ENCODE measurements at places on chromosomes 6 and 20.

DNA sequence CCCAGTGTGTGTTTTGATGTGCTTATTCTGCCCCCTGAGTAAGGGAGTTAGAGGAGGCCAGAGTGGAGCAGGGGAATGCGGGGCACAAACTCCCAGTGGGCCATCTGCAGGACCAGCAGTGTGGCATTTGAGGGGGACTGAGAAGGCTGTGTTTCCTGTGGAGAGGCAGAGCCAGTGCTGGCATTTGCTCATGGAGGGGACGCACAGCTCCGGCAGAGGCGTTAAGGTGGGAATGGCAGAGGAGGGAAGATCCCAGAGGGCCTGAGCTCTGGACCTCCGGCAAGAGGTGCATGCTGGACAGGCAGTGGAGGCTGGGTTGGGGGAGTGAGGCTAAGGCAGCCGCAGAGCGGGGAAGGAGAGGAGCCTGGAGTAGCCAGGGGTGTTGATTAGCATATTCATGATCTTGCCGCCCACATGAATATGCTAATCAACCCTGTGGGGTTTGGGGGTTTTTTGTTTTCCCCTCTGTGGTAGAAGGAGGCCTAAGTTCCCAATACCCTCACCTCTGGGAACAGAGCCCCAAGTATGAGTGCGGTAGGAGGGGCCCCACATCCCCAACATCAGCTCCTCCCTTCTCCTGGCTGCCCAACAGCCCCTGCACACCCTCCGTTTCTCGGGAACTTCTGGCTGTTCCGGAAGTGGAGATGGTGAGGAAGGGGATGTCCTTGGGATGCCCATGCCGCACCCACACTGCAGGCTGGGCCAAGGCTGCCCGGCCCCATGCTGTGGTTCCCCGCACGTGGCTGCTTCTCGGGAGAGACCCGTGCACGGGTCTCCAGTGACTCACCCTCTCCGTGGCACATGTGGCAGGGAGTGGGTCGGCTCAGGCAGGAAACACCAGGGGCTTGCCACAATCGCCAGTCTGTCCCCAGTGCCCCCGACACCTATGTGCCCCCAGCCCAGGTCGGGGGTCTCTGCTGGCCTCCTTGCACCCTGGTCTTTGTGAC lies 33.8 kb downstream of the DLGAP4 start:
- no peak for ATAC-seq

- no peak for ATAC-seq
Measured at GRCh38 chr20:57350081-57350710, 859 bp upstream of the RAE1 start.

GRCh38 chr6:112576423-112576822 lies 229.3 kb downstream of the RFPL4B start:
- ATAC-seq: no peak

DNA sequence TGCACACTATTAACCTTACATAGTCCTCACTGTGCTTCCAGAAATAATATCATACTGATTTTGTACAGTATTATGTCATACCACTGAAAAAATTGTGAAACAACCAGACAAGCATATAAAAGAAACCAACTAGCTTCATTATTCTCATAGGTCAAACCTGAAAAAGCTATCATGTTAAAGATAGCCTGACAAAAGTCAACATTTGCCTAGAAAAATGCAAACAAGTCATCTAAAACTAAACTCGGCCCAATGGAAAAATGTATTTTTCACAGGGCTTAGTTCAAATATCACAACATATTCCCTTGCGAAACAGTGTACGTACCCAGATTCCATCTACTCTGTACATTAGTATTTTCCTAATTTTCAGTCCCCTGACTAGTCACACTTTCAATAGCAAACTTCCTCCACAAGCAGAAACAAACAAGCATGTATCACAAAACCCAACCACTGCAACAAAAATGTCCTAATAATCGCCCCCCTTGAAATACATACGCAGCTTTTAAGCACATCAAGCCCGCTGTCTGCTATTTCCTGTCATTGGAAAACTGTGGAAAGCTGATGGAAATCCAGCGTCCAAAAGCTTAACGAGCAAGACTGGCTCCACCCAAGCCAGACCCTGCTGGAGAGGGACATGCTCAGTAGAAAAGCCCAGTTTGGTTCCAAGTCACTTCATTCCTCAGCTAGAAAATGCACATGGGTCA lies 93.1 kb downstream of the EPB41L2 start:
- ATAC-seq: no peak

DNA sequence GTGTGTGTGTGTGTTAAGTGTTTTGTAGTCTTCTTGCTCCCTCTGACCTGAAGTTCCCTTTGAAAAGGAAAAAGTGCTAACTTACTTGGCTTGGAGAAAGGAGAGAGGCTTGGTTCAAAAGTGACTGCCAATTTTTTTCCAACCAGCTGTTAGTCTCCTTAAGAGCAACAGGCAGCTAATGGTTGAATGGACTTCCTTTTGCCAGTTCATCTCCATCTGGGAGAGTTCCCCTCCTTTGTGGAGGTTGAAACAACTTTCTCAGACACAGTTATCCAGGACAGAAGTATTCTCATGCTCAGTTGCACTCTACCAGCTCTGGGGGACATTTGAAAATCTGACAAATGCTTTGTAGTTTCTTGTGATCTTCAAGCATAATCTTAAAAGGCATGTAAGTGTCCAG lies 4.5 kb downstream of the RIPOR2 start:
- no peak for ATAC-seq

DNA sequence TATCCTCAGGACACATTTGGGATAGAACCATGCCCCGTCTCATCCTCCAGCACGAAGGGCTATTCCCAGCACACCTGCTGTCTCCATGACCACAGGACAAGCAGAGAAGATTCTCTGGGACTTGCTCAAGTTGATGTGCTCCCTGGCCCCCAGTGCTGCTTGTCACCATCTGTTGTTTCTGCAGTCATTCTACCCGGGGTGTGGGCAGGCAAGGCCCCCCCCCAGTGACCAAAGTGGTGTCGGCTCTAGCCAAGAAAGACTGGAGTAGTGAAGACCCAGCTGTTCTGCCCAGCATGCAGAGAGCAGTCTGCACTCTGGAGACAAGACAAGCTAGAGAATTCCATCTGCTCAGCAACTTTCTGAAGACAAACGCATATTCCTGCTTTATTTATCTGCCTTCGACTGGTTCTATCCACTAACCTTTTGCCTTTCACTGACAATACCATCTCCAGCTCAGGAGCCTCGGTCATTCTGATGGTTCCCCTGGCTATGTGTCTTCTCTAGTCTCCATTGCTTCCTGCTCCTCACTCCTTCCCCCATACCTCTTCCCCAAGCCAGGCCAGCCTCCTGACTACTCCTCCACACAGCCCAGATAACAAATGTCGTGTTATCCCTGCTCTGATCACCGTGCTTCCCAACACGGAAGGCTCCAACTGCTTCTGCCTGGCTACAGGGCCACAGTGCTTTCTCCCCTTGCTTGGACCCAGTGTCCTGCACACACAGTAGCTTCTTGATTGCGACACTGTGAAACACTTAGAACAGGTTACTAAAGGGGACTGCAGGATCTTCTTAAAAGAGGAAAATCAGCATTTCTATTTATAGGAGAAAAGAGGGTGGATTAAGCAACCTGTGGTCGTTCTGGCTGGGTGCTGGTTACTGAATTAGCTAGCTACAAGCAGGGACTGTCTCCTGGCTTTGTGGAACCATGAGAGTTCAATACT lies 86.7 kb upstream of the EMILIN3 start:
- ATAC-seq: no peak

GRCh38 chr20:1267161-1267560 lies 1.1 kb downstream of the SNPH start:
- no peak for ATAC-seq

DNA sequence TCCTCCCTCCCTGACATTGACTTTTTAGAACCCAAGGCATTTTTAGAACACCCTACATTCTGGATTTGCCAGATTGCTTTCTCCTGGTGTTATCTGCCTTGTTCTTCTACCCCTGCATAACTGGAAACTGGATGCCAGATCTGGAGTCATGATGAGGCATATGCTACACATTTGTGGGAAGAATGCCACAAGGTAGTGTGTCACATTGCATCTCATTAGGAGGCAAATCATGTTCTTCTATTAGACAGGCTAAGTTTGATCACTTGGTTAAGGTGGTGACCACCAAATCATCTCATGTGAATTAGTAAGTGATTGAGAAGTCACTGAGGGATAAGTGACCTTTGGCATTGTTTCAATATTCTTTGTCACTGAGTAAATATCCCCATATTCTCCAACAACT lies 12.9 kb upstream of the NKX2-2 start:
- ATAC-seq: no peak

GRCh38 chr6:135191508-135192255 lies 10.6 kb downstream of the MYB start:
- no peak for ATAC-seq

- ATAC-seq: no peak
Measured at GRCh38 chr6:106114492-106114891, 28.4 kb downstream of the PRDM1 start.

DNA sequence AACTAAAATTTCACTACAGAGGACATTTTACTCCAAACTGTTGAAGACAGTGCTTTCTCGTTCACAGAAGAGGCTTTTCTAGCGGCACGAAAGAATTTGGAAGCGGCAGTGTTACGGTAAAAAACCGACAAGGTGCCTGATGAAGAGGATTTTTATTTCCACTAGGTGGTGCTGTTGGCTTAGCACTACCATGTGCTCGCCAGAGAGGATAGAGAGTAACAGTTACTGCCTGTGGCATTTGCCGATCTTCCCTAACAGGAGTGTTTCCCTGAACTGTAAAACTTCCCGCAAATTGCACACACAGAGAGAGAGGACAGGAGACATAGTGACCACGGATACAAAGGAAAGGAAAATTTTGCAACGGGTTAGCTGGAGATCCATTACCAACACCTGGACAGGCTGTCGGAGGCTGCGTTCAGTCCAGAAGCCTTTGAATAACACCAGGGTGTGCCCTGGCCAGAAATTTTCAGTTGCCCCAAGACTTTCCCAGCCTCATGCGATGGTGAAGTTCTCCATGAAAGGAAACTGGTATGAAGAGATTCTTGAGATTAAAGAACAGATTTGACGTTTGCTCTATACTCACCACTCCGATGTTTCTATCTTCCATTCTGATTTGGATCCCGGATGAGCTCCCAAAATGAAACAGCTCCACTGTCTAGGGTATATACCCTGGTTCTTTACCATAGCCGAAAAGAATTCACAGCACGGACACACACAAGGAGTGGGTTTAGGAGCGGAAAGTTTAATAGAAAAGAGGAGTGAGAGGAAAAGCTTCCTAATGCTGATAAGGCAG lies 48.1 kb downstream of the HLA-DPB1 start:
- ATAC-seq: 0 out of 3 replicates have a peak, but pooled peaks have one; percentile 42

DNA sequence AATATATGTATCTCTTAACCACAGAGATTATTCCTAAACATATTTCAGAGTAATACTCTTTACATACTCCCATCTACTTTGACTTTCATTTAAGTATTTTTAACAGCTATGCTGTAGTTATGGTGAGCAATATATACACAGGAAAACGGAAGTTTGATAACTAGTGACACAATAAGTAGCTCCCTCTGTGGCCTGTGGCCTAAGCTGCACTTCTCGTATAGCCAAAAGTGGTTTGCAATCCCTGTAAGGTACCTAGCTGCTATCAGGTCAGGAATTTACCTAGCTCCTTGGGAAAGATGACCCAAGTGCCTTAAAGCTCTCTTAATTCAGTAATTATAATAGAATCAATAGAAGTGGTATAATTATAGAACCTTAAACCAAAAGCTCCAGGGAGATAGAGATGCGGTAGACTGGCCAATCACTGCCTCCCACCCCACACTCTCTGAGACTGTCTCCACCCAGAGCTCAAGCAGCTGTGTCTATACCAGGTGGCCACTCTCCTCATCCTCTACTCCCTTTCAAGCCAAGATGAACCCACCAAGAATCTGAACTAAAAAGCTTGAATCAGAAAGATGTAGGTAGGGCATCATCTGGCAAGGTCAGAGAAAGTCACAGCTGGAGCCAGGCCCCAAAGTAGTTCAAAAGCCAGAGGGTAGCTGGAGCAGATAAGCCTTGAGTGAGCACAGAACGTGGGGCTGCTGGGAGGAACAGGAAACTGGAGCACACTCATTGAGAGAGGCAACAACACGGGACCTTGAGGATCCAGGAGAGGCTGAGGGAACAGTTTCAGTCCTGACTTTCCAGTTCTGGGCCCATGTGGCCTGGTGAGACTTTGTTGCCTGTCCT lies 84.9 kb upstream of the ASF1A start:
- no peak for ATAC-seq

DNA sequence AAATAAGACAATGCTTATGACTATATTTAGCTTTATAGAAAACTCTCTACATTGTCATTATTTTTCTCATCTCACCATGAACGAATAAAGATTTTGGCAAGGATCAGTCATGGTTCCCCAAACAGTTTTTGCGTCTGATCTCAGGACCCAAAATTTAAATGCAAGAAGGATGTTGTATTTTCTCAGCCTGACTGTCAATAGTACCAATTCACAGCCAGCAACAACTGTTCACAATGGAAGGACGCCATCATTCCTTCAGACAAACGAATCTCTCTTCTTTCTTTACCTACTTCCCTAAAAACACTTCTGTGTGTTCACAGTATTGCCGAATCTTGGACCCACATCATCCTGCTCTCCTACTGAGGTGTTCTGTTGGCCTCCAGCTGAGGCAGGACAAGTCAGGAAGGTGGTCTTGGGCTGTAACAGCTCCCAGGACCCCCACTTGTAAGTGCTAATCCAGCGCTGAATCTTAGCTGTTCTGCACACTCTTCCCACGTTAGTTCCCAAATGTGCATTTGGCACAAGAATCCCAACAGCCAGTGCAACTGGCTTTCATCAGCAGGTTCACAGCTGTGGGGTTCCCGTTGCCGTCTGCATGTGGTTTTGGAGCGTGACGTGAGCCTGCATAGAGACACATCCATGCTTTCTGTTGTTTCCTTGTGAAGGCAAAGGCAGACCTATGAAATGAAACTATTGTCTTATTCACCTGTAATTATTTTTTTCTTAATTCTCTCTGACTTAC lies 600.0 kb downstream of the QKI start:
- ATAC-seq: no peak

DNA sequence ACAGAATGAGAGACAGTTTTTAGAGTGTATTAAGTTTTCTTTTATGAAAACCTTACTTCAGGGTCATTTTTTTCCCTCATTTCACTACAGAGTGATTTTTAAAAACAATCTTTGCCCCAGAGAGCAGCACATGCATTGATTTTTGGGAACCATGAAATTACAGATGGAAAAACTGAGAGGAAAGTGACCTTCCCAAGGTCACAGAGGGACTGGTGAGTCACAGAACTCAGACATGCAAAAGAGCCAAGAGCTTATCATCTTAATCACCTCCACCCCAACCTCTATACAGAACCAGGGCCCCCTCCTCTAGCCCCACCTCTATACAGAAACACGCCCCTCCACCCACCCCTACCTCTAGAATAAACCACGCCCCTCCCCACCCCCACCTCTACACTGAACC lies 10.7 kb downstream of the PXMP4 start:
- ATAC-seq: no peak
